ENCODE measurements at places on chromosomes 5 and 9.

GRCh38 chr9:87256973-87257372 is 240.7 kb upstream of the DAPK1 start:
- no peak for DNase-seq

DNA sequence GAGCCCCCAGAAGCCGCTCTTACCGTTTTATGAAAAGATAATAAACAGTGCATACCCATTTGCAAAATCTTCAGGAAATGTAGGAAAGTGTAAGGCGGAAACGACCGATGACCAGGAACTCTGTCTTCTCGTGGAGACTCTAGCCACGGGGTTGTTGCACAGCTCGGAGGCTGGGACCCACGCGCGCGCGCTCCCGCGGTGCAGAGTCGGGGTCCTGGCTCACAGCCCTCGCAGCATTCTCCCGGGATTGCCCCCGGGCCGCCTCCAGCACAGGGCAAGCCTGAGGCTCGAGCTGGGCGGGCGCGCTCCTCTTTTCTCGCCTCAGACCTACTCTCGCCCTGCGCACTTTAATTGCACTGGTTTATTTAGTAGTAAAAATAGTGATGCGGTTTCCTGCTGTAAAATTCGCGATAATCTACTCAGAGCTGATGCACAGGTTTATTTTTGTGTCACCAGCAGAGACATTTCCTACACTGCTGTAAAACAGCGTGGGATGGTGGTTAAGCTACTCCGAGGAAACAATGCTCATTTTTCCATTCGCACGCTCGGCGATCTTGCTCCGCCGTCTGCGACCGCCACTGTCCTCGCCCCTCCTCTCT is 15.5 kb downstream of the TRIM7 start:
- no peak for DNase-seq

GRCh38 chr5:69492923-69493395 is 369 bp downstream of the OCLN start:
- DNase-seq: no peak

- DNase-seq: no peak
These were observed 23.9 kb downstream of the SPARC start for GRCh38 chr5:151662805-151663204.

GRCh38 chr9:137524161-137524980 is 25.8 kb downstream of the PNPLA7 start:
- no peak for DNase-seq
